ENCODE measurements at places on chromosomes 4 and X. TPM values are rescaled to one million over a fixed set of nuclear protein-coding genes. Genes with fewer than 3 reads are reported as not detected.

Gene HNRNPDL
- 535 TPM for polyA plus RNA-seq

Gene GPR143
- 13.3 TPM for polyA plus RNA-seq

Gene RNF212
- 19.8 TPM for polyA plus RNA-seq

Gene IKBKG
- 16.6 TPM for polyA plus RNA-seq

- no peak for DNase-seq
Observed at GRCh38 chr4:4326166-4326565, 36.1 kb downstream of the ZBTB49 start.

- DNase-seq, result no peak
Observed at GRCh38 chr4:88021824-88022223, 14.4 kb downstream of the PKD2 start.

- no peak for DNase-seq
Observed at GRCh38 chr4:99893839-99894160, 427 bp downstream of the LAMTOR3 start.

GRCh38 chr4:5958199-5958735, 60.0 kb downstream of the C4orf50 start:
- no peak for DNase-seq

DNA sequence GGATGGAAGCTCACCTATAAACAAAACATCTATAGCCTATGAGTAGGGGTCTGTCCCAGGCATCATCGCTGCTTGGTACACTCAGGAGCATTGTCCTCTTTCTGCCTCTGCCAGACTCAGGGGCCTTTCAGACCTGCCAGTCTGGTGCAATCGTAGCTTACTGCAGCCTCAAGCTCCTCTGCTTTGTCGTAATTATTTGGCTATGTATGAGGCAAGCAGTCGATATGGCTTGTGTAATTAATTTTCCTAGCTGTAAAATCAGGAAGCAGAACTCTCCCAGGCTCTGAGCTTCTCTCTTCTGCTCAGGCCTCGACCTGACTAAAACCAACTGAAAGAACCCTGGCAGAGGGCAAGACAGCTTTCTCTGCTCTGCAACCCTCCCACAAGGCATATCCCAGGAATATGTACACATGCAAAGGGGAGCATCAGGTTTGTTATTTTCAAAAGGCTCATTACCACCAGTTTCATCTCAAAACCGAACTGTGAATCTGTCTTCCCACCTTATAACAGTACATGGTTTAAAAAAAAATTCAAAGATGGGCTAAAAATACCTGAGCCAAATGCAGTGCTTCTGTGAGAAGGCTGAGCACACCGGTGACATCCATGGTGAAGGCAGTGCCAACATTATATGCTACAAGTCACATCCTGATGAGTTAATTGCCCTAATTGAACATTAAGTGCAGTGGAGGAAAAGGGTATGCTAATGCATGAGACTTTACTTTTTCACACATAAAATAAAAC, 309.2 kb upstream of the EMCN start:
- DNase-seq, result no peak

Measured in renal pelvis (tissue), 12 donors.